ENCODE measurements at places on chromosomes 2 and 18. TPM values are rescaled to one million over a fixed set of nuclear protein-coding genes. Genes with fewer than 3 reads are reported as not detected.

DNA sequence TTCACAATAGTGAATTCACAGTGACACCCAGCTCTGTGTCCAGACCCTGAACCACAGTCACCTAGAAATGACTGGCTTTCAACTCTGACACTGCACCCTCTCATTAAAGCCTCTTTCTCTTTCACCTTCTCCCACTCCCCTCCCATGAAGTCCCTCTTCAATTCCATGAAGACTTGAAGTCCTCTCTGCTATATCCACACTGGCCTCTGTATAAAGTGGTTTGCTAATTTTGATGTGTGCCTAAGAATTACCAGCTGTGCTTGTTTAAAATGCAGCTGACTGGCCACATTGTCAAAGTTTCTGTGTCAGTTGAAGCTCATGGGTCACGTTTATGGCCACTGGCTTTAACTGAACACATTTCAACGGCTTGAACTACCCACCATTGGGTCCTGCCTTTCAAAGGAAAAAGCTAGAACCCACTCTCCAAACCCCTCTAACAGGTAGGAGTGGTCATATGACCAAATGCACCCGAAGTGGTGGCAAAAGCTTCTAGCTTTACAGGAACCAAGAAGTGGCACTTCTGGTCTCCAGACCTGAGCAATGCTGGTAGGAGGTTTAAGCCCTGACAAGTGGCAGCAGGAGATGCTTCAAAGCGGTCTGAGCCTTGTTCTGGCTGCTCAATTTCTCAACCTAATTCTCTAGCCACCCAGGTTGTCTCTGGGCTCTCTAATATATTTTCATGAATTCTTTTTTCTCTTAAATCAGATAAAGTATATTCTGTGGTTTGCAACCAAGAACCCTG lies 34.2 kb downstream of the B4GALT6 start:
- no peak overlapping the region for H3K4me3 ChIP-seq

DNA sequence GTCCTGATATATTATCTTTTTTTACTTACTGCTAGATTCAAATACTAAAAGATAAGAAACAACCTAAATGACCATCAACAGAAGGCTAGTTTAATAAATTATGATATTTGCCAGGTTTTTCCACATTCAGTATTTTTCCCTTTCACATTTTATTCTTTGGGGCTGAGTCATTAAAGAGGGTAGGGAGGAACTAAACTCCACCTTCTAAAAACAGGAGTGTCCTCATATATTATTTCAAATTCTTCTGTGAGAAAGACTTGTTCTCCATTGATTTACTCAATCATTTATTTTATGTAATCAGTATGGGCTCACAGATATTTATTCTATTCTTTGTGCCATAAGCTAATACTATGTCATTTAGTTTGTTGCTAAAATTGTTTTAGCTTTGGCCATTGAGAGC lies 9.0 kb downstream of the HDHD2 start:
- no peak overlapping the region for H3K4me3 ChIP-seq
- H3K27ac ChIP-seq = no peak overlapping the region
- DNase-seq = no peak
- peaks cover 2% of the 10 kb centered on the region for H3K27me3 ChIP-seq

DNA sequence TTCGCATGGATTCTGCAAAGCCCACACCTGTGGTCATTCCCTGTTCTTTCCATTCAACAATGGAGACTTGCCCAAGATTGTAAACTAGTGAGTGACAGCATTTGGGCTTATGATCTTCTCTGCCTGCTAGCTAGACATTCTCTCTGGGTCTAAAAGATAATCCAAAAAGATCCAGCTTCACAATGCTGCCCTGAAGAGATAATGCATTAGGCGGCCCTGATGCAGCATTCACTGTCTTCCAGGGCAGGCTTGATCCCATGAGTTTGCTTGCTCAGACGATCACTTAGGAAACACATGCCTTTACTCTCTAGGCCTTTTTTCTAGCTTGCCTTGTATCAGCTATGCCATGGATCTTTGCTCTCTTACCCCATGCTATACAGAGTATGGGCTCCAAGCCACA lies 196.1 kb downstream of the SETBP1 start:
- no peak for DNase-seq
- H3K27me3 ChIP-seq = peaks cover 5% of the 10 kb centered on the region
- H3K4me3 ChIP-seq = no peak overlapping the region
- H3K36me3 ChIP-seq = no peaks in the 10 kb centered on the region
- H3K27ac ChIP-seq = no peak overlapping the region
- H3K4me1 ChIP-seq = no peaks in the 10 kb centered on the region

GRCh38 chr2:64359892-64360657 lies 93.9 kb upstream of the LGALSL start:
- H3K27ac ChIP-seq = peak overlapping the region; percentile 54
- H3K27me3 ChIP-seq = peaks cover 50% of the 10 kb centered on the region
- DNase-seq = peak; percentile 89
- peaks cover 25% of the 10 kb centered on the region for H3K4me1 ChIP-seq
- H3K36me3 ChIP-seq = no peaks in the 10 kb centered on the region

Gene SLC35F6
- 37.8 TPM for total RNA-seq

Gene LYPD1
- 3.1 TPM for total RNA-seq

Gene EML6
- 0.26 TPM for total RNA-seq
